ENCODE measurements at places on chromosomes 11 and 22. TPM values are rescaled to one million over a fixed set of nuclear protein-coding genes. Genes with fewer than 3 reads are reported as not detected.
A peak's percentile ranks its signal among the peaks of the same experiment; 100 is the strongest.

The FOLR2 gene
- 18.9 TPM for total RNA-seq

The MS4A3 gene
- 2.3 TPM for total RNA-seq

The MOGAT2 gene
- total RNA-seq = not detected

The NRIP3 gene
- total RNA-seq = 1.6 TPM

- no peak overlapping the region for H3K4me3 ChIP-seq
- no peak overlapping the region for H3K27ac ChIP-seq
- DNase-seq = peak; percentile 39
- H3K4me1 ChIP-seq = peaks cover 65% of the 10 kb centered on the region
- H3K36me3 ChIP-seq = no peaks in the 10 kb centered on the region
Observed at GRCh38 chr11:47992959-47993820, 12.8 kb downstream of the PTPRJ start.

DNA sequence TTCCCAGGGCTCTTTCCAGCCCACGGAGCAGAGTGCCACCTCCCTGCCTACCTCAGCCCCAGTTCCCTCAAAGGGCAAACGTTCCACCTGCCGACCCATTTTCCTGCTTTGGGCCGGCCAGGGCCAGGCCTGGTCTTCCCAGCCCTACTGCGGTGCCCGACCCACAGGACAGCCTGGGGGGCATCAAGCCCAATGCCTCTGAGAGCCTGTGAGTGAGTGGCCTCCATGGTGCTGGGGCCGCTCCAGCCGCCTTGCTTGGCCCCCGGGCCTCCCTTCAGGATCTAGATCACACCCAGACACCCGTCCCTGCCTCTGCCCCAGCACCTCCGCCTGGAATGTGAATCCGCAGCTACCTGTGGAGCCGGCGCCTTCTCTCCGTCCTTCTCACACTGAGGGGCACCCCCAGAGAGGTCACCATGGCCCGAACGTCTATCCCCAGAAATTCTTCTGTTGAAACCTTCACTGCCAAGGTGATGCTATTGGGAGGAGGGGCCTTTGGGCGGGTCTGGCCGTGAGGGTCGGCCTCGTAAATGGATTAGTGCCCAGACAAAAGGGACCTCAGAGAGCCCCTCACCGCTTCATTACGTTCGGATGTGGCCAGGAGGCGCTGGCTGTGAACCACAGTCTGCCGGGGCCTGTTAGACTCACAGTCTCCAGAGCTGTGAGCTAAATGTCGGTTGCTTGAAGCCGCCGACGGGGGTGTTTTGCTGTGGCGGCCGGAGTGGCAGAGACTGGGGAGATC is 36.2 kb upstream of the BRSK2 start:
- DNase-seq = peak; percentile 63
- no peaks in the 10 kb centered on the region for H3K36me3 ChIP-seq
- H3K27ac ChIP-seq = no peak overlapping the region
- H3K27me3 ChIP-seq = no peaks in the 10 kb centered on the region

- no peaks in the 10 kb centered on the region for H3K36me3 ChIP-seq
- H3K4me1 ChIP-seq = peaks cover 22% of the 10 kb centered on the region
- no peak overlapping the region for H3K27ac ChIP-seq
- DNase-seq = no peak
- no peaks in the 10 kb centered on the region for H3K27me3 ChIP-seq
- H3K4me3 ChIP-seq = no peak overlapping the region
Observed at GRCh38 chr11:96061069-96061468, 137.2 kb upstream of the MTMR2 start.

DNA sequence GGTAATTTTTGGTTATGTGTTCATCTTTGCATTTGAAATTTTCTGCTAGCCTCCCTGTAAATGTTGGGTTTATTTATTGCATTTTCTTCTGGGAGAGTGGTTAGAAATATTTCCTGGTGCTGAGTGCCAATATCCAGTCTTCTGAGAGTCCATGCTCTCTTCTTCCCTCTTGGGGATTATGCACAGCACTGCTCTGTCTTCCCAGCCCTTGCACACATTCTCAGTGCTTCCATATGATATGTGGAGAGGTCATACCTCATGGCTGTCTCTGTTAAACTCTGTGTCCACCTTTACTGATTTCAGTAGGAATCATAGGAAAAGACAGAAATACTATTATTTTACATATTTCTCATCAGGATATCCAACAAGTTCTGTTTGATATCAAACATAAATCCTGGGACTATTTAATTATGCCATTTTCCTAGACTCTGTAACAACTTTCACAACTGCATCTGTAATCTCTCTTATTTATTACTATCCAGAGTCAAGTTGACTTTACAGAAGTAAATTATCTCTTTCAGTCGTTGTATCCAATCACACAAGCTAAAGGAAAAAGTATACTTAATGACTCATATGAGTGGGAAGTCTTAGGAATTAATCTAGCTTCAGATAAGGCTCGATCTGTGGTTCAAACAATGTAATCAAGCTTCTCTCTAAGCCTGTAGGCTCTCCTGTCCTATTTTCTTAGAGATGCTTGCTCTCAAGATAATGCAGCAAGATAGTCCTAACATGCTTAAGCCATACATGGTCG is 2.7 kb upstream of the NXPE1 start:
- no peak overlapping the region for H3K27ac ChIP-seq
- H3K27me3 ChIP-seq = no peaks in the 10 kb centered on the region
- H3K4me3 ChIP-seq = no peak overlapping the region
- DNase-seq = no peak

DNA sequence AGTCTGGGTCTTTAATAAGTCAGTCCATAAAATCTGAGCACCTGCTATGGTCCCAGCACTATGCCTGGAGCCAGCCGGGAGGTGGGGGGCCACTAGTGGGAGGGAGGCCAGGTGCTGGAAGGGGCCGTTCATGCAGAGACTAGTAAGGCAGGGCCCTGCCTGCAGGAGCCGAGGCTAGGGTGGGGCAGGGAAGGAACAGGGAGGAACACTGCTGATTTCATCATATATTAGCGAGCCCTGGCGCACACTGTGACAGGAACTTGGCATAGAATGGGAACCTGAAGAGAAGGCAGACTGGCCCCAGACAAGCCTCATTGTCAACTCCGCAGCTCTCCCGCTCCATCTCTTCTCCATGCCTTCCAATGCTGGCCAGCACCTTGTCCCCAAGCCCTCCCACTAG is 7.1 kb downstream of the VSIG10L2 start:
- no peaks in the 10 kb centered on the region for H3K27me3 ChIP-seq
- H3K4me1 ChIP-seq = no peaks in the 10 kb centered on the region
- no peaks in the 10 kb centered on the region for H3K36me3 ChIP-seq
- peak; percentile 70 for DNase-seq
- no peak overlapping the region for H3K4me3 ChIP-seq

DNA sequence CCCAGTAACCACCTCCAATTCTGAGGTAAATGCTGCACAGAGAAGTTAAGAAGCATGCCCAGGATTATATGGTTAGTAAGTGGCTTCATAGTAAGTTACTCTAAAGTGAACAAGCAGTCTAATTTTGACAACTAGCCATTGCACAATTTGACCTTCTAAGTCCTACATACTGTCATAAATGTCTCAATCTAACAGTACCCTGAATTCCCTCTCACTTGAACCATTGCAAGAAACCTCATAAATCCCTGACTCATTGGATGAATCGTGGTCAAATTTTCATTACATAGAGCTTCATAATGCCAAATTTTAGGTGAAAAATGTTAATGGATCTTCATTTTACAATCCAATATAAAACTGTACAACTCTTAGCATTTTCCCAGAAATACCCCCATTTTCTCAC is 217.3 kb upstream of the GRIA4 start:
- no peak for DNase-seq
- H3K4me3 ChIP-seq = no peak overlapping the region
- H3K36me3 ChIP-seq = no peaks in the 10 kb centered on the region
